ENCODE measurements at places on chromosomes 2 and 18.

DNA sequence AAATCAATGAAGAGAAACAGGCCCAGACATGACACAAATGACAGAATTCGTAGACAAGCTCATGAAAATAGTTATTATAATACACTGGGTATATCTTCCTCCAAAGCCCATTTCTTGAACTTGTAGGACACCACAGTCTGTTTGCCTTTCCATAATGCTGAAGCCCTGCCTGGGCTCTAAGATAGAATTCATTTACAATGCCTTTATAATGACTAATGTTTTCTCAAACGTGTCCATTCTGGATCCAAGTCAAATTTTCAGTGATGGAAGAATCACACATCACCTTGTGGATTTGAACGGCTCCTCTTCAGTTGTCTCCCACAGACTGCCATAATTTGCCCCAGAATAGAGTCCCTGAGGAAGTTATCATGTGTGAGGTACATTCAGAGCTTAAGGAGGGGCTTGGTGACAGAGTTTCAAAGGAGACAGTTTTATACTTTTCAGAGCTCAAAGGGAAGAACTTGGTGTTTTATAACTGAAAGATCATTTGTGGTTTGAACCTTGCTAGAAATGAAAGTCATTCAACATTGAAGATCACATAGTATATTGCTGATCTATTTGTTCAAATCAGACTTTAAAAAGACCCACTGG, 38.2 kb downstream of the CASP8 start:
- DNase-seq = no peak

DNA sequence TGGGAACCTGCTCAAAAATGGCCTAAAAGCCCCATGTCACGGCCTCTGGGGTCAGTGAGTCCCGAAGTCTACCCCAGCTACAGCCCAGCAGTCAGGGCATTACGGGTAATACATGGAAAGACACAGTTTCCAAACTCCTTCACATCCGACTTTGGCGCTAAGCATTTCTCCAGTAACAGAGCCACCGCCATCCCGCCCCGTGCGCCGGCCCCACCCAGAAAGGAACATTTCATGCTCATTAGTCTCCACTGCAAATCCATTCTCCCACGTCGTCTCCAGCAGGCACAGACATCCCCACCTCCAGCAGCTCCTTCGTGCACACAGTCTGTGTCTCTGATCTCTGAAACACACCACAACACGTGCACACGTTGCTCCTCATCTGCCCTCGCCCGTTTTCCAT, 509.2 kb upstream of the ID2 start:
- DNase-seq = no peak

GRCh38 chr2:43161650-43162510, 64.5 kb downstream of the ZFP36L2 start:
- DNase-seq = no peak

DNA sequence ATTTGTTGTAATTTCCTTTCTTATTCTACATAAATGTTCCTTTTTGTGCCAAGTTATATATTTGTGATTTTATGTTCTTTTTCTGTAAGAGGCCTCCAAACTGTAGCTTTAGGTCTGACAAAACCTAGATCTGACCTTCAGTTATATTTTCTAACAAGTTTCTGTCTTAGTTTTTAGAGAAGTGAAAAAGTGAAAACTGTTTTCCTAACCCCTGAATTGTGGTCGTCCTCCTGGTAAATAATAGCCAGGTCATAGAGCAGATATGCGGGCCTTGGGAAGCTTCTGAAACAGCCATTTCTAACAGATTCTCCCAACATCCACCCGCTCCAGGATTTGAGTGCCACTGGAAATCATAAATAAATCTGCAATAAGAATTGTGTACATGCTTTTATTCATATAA, 398.4 kb upstream of the CWC22 start:
- DNase-seq = no peak

All from stimulated activated CD8-positive, alpha-beta memory T cell treated with anti-CD3 and anti-CD28 coated beads, Interleukin-4, amount 100 ng/mL, for 1 hour (primary cell).